ENCODE measurements at places on chromosomes 13 and 19. TPM values are rescaled to one million over a fixed set of nuclear protein-coding genes. Genes with fewer than 3 reads are reported as not detected.

DNA sequence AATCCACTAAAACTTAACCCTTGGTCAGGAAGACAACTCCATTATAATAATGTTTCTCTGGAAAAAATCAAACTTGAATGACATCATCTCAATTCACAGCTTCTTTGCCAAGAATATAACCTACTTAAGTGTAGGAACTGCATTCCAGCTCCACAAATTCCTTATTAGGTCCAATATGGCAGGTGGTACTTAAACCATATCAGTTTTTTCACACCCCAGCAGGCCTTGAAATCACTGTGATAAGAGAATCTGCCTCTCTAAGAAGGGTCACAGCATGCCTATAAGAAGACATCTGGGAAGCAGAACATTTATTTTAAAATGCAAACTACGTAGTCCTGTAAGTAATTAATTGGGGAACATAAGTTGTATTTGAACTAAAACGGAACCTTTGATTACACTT, 687.8 kb downstream of the DIAPH3 start:
- DNase-seq: no peak

GRCh38 chr19:16068696-16069259, 7.5 kb upstream of the TPM4 start:
- no peak for DNase-seq

Gene OVOL3
- not detected for total RNA-seq

DNA sequence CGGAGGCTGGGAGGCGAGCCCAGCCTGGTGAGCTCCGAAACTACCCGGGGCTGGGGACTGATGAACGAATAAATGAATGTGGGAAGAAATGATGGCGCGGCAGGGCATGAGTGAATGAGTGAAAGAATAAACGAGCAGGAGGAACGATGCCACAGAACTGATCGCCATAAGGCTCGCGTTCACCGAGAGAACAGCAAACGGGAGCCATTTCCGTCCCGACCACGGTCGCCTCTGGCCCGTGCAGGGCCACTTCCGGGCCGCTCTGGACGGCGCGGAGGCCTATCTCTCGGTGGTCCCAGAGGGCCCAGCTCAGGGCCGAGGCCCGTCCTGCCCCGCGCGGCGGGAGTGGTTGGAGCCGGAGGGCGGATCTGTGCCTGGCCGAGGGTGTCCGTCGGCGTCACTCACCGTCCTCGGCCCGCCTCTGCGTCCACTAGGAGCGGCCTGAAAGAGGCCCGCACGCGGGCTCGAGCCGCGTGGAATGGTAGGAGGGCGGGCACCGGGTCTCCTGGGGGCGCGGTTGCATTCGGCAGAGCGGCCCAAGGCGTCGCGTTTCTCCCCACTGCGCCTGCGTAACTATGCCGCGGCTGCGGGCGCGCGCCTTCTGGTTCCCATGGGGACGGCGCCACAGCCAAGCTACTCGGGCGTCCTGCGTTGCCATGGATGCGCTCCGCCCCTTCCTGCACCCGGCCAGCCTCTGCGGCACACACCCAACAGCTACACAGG, at the start of gene ZNF497:
ZNF497 (minus strand) TSS at position 480 of the 723 bp plus-strand sequence. CDS start 5,116 bp downstream, outside the sequence.
- DNase-seq: peak; percentile 95

DNA sequence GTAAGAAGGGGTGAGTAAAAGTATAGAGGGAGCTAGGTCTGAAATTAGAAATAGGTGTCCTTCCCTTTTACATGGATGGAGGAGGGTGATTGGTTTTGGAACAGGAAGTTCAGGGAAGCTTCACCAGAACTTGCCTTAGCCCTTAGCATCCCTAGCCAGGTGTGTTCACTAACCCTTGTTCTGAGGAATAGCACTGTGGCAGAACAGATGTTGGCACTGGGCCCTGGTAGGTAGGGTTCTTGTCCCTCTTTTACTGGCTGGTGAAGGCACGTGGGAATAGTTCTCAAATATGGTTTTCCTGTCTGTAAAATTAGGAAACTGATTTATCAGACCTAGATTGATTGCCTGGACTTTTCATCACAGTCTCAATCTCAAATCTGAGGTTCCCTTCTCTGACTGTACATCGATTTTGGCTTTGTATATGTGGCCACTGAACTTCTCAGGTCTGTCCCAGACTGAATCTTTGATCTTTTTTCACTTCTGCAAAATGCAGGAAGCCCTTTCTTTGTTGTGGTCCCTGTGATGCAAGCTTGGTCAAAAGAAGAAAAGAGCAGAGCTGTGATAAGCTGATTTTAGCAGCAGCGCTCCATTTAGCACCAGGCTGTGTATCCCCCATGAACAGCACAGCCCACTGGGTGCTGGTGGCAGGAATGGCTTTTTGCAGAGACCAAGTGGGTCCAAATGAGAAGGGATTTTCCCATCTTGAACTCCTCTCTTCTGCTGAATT, 86.2 kb upstream of the HTR2A start:
- DNase-seq: no peak

DNA sequence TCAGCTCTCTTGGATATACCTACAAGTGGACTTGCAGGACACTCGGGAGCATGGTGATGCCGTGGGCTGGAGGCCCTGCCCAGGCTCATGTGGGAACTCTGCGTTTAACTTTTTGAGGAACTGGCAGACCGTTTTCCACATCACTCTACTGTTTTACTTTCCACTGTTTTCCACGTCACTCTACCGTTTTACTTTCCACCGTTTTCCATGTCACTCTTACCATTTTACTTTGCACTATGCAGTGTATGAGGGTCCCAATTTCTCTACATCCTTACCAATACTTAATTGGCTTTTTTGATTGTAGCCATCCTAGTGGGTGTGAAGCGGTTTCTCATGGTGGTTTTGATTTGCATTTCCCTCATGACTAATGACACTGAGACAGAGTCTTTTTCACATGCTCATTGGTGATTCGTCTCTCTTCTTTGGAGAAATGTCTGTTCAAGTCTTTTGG, 40.5 kb downstream of the GATAD2A start:
- no peak for DNase-seq

GRCh38 chr13:44703371-44703770, 127.2 kb upstream of the TSC22D1 start:
- DNase-seq: no peak

Gene GPR108
- total RNA-seq: 44.2 TPM
